Fibroblast of the conjunctiva (primary cell): ENCODE measurements at places on chromosomes 6 and 20.

DNA sequence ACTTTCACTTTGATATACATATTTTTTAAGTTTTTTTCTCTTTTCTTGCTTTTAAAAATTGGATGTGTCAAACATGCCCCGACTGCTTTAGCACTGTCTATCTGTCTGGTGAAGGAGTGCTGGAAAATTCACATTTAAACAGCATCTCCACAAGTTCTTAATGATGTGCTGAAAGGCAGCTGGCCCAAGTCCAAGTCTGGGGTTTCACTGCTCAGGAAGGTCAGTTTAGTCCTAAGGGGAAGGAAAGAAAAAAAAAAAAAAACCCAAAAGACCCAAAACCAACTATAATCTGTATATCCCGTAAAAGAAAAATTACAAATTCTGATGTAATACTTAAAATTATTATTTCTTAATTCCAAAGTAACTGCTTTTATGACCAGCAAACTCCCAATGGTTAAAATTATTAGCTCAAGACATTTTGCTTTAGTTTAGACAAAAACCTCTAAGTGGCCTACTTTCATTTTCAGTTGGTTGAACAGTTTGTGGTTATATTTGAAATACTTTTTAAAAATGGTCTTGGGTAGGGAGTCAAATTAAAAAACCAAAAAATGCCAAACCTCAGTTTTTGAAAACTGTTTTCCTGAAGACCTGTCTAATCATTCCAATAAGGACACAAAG is 79.5 kb upstream of the PREP start:
- DNase-seq: no peak

- no peak for DNase-seq
These were observed 6.9 kb downstream of the POLH start for GRCh38 chr6:43582911-43583310.

- DNase-seq: no peak
These were observed 182.8 kb downstream of the SASH1 start for GRCh38 chr6:148525453-148525852.

DNA sequence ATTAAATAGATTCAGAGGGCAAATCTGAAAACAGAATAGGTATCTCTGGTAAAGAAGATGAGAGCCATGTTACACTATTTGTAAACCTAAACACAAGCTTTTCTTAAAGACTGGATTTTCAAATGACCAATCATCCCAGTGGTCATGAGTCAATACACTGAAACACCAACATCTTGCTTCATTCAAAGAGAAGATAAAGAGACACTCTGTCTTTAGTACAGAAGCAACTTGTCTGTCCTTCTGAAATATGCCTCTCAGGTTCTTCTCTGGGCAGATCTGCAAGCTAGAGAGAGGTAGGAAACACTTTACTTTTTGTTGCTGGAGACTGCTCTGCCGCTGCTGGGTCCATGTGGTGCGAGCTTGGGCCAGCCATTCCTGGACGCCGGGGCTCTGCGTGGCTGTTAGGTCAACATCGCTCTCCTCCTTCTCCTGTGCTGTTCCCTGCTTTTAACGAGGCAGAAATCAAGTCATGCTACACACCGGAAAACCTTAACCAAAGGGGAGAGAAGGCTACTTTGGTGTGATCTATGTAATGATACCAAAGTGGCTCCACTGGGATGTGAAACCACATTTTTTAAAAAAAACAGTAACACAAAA is 368.2 kb downstream of the SYNE1 start:
- no peak for DNase-seq

GRCh38 chr6:2732503-2733089 is 18.1 kb downstream of the MYLK4 start:
- peak; percentile 5 for DNase-seq

- no peak for DNase-seq
These were observed 34.5 kb downstream of the LATS1 start for GRCh38 chr6:149683256-149683859.

DNA sequence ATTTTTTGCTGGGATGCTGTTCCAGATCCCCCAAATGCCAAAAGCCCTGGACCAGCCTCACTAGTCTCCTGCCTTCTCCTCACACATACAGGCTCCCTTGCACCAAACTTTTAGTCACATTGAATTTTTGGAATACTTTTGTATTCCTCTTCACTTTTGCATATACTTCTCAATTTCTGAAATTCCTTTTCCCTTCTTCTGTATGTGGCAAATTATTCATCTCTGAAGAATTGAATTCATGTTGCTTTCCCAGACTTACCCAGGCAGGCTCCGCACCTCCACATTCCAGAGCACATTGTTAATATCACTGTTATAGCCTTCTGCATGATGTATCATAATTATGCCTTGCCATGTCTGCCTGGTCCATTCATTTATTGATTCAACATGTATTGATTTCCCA is 255.3 kb upstream of the POU3F2 start:
- DNase-seq: no peak

- DNase-seq: no peak
These were observed 100.8 kb downstream of the GRM4 start for GRCh38 chr6:34044945-34045595.

- no peak for DNase-seq
These were observed 88.8 kb upstream of the AHI1 start for GRCh38 chr6:135586388-135586787.

GRCh38 chr6:116726947-116727346 is 38.6 kb downstream of the FAM162B start:
- no peak for DNase-seq

DNA sequence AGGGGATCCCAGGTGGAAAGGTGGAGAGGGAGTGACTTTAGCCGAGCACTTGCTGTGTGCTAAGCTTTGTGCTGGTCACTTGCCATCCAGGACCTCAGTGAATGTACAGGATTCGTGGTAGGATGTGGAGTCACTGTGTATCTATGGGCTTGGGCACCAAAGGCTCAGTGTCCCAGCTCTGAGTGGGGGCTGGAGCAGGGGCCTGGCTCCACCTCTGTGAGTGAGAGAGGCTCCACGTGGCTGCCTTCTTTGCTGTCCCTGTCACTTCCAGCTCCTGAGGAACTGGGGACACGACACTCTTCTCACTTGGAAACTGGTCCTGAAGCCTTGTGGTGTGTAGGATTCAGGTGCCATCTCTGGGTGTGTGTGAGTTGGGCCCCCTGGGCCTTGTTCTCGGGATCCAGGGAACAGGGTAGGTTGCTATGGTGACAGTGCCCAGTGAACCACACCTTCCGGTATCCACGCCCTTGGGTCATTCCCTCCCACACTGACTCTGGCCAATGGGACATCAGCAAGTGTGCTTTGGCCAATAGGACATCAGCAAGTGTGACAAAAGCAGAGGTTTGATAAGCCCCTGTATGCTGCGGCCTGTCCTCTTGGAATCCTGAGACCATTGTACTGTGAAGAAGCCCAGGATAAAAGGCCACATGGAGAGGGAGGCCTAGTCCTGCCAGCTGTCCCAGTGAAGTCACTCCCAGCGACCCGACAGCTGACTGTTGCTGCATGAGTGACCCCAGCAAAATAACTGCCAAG is 87.7 kb downstream of the CDH22 start:
- no peak for DNase-seq

- peak; percentile 47 for DNase-seq
These were observed 42.8 kb upstream of the DYNLRB1 start for GRCh38 chr20:34473262-34473883.

- peak; percentile 30 for DNase-seq
These were observed 234.9 kb downstream of the BCKDHB start for GRCh38 chr6:80341330-80341729.

- no peak for DNase-seq
These were observed 59.5 kb downstream of the ID4 start for GRCh38 chr6:19896693-19897010.

GRCh38 chr6:40312213-40313015 is 274.8 kb downstream of the LRFN2 start:
- no peak for DNase-seq

- peak; percentile 72 for DNase-seq
These were observed 75.9 kb upstream of the HDDC2 start for GRCh38 chr6:125377621-125378020.

DNA sequence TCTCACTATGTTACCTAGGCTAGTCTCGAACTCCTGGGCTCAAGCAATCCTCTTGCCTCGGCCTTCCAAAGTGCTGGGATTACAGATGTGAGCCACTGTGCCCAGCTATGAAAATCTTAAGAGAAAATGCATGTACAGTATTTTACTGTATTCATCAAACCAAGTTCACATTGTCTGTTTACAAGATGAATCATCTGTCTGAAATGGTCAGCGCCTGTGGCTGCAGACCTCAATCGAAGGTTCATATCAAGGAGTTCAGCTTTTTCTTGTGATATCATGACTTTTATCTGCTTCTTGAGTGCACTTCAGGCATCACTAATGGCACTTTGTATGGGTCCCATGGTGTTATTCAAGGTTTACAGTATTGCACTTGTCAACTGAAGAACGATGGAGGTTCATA is 155.1 kb downstream of the SLC16A10 start:
- no peak for DNase-seq

GRCh38 chr6:146287691-146288369 is 255.8 kb upstream of the RAB32 start:
- DNase-seq: peak; percentile 53

GRCh38 chr20:9510911-9511310 is 3.5 kb upstream of the LAMP5 start:
- DNase-seq: no peak

DNA sequence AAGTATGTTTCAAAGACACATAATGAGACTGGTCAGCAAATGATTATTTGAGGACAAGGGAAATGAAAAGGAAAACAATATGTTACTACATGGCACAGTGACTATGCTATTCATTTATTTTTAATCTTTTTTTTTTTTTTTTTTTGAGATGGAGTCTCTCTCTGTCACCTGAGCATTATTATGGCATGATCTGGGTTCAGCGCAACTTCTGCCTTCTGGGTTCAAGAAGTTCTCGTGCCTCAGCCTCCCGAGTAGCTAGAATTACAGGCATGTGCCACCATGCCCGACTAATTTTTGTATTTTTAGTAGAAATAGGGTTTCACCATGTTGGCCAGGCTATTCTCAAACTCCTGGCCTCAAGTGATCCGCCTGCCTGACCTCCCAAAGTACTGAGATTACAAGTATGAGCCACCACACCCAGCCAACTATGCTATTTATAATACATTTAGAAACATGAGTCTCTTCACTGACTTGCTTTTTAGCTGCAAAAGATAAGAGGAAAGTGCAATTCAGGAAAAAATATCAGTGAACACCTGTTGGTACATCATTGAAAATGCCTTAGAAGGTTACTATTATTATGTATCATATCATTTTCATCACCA is 3.4 kb downstream of the CALHM4 start:
- DNase-seq: no peak

GRCh38 chr20:47931002-47931401 is 145.7 kb upstream of the SULF2 start:
- no peak for DNase-seq

DNA sequence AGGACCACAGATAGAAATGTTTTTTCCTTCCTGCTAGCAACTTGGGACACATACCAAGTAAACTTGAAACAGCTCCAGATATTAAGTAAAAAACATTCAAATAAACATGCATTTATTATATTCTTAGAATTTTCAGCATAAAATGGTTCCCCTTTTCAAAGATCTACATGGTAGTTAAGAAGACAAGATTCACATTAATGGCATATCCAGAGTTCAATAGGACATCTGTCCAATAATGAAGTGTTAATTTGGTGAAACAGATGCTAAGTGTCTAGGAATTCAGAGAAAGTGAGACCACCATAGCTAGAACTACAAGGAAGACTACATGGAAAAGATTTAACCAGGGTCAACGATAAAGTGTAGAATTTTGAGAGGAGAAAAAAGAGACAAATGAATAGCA is 184.9 kb downstream of the COL12A1 start:
- DNase-seq: no peak

DNA sequence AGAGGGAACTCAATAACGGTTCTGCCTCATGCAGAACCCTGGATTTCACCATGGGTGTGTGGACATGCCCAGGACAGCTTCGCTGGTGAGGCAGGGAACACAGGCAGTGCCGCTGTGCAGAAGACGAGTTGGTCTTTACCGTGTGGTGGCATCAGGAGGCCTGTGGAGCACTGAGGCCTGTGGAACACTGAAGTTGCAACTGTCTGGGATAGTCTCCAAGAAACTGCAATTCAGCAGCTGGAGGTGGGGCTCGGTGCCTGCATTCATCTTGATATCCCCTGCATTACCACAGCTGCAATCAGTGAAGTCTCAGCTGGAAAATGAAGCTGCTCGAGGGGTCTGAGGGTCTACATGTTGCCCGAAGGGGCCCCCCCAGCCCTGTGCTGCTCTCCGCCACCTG is 202.4 kb upstream of the CDH4 start:
- no peak for DNase-seq

DNA sequence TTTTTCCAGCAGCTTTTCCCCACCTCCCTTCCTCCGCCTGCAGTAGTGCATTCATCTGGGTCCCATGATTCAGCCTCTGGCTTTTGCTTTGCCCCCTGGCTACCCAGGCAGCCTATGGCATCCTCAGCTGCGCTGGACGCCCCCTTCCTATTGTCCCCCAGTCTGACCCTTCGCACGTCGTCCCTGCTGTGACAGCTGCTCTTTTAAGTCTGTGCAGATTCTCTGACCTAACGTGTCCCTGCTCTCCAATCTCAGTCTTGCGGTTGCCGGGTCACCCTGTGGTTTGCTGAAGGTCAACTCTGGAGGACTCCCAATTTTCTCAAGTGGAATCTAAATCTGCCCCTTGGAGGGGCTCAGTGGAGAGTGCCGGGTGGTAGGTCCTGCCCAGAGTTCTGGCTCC is 294.3 kb downstream of the CDC5L start:
- DNase-seq: no peak

GRCh38 chr6:157962601-157963302 is 18.9 kb upstream of the SYNJ2 start:
- DNase-seq: no peak

- no peak for DNase-seq
These were observed 15.5 kb upstream of the TMEM181 start for GRCh38 chr6:158544428-158544827.

GRCh38 chr6:143059663-143060353 is 881 bp upstream of the AIG1 start:
- peak; percentile 43 for DNase-seq

DNA sequence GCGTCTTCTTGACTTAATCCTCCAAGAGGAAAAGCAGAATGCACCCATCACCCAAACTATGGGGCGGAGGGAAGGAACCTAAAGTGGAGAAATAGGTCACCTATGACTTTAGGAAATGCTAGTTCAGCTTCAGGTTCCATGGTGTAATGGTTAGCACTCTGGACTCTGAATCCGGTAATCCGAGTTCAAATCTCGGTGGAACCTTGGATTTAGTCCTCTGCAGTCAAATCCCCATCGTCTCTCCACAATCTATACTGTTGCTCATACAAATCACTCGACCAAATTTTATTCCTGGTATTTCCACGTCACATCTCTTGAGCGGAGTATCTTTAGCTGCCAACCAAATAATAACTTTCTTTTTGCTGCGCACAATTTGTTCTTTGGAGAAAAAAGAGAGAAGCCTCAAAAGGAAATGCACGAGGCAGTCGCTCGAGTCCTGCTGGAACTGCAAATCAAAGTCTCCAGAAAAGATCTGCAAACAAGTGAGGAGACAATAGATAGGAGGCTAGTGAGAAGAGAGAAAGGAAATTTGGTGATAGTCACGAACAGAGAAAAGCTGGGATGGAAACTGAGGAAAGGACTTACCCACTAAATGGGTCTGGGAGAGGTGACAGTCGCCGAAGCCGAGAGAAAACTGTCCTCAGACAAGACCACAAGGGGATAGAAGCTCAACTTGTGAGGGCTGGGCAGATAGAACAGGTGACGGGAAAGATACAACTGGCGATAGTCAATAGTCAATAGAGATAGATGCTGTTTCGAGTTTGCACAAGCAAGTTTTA is 16.6 kb downstream of the POM121L2 start:
- peak; percentile 64 for DNase-seq

- DNase-seq: no peak
These were observed 121.1 kb downstream of the CENPW start for GRCh38 chr6:126461045-126461444.

- no peak for DNase-seq
These were observed 13.6 kb upstream of the RIPOR3 start for GRCh38 chr20:50704971-50705370.

- no peak for DNase-seq
These were observed 57.7 kb upstream of the UST start for GRCh38 chr6:148689168-148689567.
